Neural crest cell (in vitro differentiated cells): ENCODE measurements at places on chromosomes 11 and 22.

DNA sequence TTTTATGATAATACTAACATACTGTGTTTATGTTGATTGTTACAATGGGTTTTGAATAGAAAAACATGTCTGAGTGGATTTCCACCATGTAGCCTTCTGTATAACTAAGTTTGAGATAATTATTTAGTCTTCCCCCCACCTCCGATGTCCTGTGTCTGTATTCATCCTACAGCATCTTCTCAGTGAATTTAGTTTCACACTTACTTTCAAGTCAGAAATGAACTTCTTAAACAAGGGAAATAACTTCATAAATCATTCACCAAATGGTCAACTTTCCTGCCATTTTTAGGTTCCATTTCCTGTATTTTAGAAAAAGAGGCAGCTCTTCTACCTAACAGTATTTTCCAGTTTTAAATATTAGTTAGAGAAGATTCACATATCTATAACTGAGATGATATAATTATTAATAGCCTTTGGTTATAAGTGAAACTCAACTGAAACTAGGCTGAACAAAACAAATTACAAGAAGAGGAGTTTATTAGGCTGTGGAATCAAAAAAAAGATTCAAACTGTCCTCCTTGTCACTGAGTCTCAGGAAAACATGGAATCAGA, 3.5 kb downstream of the OR51B5 start:
- no peak for DNase-seq

GRCh38 chr11:72635309-72635915, 38.8 kb downstream of the PDE2A start:
- DNase-seq: no peak

DNA sequence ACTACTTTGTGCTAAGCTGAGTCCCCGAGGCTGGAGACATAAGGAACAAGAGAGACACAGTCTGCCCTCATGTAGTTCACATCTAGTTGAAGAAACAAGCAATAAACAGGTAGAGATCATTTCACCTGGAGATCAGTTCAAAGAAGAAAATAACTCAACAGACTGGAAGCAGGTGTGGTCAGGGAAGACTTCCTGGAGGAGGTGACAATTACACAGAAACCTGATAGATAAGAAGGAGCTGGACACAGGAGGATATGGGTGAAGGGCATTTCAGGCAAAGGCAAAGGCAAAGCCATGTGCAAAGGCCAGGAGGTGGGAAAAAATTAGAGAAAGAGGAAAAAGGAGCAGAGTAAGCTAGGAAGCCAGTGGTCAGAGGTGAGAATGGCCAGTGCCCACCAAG, 115.6 kb downstream of the MN1 start:
- no peak for DNase-seq

DNA sequence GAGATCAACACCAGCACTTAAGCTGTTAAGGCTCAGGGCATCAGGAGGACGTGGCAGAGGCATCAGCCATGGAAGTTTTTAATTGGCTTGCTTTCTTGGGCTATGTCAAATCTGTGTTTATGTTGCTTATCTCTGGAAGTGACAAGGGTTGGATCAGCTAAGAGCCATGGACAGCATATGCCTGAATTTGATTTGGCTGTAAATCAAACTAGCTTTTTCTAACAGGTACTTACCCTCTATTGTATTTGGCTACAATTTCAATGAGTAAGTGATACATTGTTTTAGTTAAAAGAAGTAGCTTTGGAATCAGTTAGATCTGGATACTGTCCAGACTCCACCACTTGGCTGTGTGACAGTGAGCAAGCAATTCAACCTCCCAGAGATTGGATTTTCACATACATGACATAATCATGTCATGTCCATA, 936.6 kb downstream of the OPCML start:
- DNase-seq: no peak

DNA sequence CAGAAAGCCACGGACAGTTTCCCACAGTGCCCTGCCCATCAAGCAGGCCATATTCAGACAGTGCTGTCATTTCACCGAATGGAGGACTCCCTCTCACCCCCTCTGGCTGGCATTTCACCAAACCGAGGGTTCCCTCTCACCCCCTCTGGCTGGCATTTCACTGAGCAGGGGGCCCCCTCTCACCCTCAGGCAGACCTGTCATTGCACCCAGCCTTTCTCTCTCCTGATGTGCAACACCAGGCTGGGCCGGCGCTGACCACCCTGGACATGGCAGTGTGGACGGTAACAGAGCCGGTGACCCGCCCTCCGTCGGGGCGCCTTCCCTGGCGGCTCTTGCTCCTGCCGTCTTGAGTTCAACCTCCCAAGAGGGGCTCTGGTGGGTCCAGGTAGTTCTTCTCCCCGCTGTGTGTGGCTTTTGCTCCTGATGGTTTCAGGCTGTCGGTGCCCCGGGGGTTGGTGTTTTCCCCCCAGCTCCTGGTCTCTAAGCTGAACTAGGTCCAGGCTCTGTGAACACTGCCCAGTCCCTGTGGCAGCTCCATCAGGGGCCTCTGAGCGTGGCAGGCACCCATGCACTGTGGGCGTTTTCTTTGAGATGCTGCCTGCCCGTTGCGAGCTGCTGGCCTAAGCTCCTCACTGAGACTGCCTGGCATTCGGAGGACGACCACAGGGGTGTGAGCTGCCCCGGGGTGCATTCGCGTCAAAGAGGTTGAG, 46.9 kb downstream of the SMIM38 start:
- no peak for DNase-seq

GRCh38 chr11:33690290-33691065, 10.1 kb downstream of the C11orf91 start:
- no peak for DNase-seq

GRCh38 chr11:37282367-37282766, 684.3 kb upstream of the RAG2 start:
- DNase-seq: no peak

DNA sequence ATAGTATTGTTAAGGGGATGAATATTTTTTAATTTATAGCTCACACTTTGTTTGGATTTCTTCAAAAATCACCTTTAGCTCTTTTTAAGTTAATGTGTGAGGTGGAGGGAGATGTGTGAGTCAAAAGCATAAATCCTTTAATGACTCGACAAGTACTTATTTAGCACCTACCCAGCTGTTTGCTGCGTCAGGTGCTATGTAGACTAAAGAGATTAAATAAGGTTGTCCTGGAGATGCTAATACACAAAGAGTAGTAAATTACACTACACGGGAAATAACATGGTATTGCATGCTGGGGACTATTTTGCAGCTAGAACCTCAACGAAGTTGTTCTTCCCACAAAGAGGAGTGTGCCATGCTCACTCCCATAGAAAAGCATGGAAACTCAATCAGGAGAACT, 583.3 kb upstream of the TENM4 start:
- DNase-seq: no peak

DNA sequence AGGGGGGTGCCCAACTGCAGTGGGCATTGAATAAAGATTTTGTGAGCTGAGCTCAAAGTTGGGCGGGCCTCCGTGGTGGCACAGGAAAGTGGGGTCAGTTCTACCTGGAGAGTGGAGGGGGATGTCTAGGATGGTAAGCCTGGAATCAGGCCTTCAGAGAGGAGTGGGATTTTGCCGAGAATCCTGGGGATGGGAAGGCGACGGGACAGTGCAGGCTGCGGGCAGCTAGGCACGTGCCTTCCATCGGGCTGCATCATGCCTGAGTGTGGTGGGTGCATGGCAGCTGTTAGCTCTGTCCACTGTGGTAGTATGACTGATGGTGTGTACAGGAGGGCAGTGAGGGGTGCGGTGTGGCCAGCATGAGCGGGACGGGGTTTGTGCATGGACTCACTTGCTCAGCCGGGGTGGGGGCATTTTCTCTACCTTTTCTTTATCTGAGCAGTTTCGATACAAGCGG, 3.6 kb downstream of the SHANK3 start:
- no peak for DNase-seq

GRCh38 chr11:126547161-126547560, 191.7 kb downstream of the ST3GAL4 start:
- no peak for DNase-seq

GRCh38 chr11:79809487-79809886, 368.7 kb upstream of the TENM4 start:
- no peak for DNase-seq

GRCh38 chr22:32206774-32207758, 2.2 kb upstream of the RFPL2 start:
- DNase-seq: no peak

GRCh38 chr11:132430429-132431062, 1060.1 kb downstream of the NTM start:
- DNase-seq: no peak

DNA sequence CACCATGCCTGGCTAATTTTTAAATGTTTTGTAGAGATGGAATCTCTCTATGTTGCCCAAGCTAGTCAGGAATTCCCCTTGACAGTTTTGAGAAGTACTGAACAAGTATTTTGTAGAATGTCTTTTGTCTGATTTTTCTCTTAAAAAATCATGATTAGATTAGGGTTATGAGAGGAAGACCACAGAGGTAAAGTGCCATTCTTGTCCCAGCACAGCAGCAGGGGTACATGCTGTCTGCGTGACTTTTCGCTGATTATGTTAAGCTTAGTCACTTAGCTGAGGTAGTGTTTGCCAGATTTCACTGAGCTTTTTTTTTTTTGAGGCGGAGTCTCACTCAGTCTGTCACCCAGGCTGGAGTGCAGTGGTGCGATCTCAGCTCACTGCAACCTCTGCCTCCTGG, 13.6 kb upstream of the NUP160 start:
- DNase-seq: no peak

DNA sequence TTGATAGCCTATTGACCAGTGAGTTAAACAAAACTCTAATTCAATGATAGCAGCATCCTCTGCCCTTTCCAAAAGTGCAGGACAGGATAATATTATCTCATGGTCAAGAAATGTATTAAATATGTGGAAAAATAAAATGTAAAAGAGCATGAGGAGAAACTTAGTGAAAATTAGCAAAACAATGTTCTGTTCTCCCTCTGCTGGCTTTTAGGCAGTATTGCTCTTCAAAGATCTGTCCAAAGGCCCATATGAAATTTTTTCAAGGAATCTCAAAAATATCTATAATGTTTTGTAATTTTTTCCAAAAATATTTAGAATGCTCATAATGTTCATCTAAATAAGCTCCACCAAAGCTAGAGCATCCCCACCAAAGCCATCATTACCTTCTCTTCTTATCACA, 8.3 kb upstream of the ARL14EP start:
- no peak for DNase-seq

DNA sequence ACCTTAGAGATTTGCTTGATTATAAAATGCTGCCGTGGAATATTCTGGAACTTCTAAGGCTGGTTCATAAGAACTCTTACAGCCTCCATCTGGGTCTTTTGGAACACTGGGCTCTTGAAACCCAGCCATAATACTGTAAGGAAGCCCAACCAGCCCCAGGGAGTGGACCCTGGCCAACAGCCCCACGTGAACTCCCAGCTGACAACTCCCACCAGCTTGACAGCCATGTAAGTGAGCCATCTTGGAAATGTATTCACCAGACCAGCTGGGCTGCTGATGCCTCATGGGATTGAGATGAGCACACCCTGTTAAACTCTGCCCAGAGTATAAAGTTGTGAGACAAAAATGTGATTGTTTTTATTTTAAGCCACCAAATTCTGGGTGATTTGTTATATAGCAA, 378.7 kb upstream of the RAG2 start:
- DNase-seq: no peak

DNA sequence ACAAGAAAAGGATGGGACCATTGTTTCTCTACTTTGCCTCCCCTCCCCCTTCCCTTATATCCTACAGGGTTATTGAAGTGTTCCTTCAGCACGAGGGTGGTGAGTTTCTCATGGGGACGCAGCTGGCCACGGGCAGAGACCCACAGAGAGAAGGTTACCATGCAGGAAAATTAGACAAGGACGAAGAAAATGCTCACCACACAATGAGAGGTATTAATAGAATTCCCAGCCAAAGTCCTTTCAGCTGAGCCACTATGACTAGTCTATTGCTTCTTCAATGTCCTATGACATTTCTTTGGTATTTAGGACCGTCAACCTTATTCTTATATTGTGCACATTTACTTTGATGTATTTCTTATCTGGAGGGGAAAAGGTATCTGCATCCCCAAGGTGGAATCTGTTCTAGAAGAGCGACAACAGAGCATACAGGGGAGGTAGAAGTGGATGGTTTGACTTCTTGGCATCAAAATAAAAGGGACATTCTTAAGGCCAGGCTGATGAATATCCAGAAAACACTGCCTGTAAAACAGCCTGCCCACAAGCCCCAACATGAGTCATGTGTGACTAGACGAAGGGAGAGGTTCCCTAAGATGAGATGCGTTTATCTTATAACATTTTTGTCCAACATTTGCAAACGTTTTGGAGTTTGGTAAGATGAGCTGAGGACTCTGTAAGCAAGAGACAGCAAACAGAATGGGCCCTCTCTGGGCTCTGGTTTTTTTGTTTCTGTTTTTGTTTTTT, 209.8 kb upstream of the NARS2 start:
- no peak for DNase-seq

- DNase-seq: no peak
These were observed 53.1 kb downstream of the WNT7B start for GRCh38 chr22:45923835-45924234.

GRCh38 chr11:94857337-94857736, 89.2 kb downstream of the AMOTL1 start:
- no peak for DNase-seq

GRCh38 chr22:48161298-48161697, 1398.8 kb downstream of the TBC1D22A start:
- DNase-seq: no peak

- no peak for DNase-seq
These were observed 3.9 kb upstream of the TRIM34 start for GRCh38 chr11:5620651-5621521.

GRCh38 chr11:117299351-117300282, 8.5 kb downstream of the BACE1-AS start:
- no peak for DNase-seq

DNA sequence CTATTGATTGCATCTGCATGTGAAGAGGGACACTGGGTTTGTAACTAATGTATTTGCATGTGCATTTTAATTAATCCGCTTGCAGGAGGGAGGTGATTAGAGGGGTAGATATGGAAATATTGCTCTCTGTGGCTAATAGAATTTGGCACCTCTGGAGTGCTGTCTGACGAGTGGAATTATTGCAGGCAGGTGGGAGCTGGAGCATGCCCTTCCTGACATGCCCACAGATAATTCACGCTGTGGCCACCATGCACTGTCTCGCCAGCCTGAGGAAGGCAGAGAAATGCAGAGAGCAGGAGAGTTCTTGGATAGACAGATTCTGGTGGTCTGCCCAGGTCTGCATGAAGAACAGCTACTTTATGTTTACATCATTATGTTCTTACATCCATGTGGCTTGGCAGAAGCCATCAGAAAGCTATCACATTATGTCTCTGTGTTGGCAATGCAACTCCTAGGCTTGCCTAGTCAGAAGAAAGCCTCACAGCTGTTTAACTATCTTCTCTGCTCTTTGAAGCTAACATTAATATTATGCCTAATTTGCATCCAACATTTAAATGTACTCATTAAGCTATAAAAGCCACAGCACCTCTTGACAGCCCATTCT, 89.4 kb upstream of the DRD2 start:
- no peak for DNase-seq
